Stimulated activated CD4-positive, alpha-beta T cell treated with anti-CD3 and anti-CD28 coated beads, TNF-alpha, amount 100 ng/mL, for 4 hours (primary cell): ENCODE measurements at places on chromosomes 5 and 9.

GRCh38 chr5:132291026-132291425 lies 3.2 kb upstream of the SLC22A4 start:
- DNase-seq, result no peak

DNA sequence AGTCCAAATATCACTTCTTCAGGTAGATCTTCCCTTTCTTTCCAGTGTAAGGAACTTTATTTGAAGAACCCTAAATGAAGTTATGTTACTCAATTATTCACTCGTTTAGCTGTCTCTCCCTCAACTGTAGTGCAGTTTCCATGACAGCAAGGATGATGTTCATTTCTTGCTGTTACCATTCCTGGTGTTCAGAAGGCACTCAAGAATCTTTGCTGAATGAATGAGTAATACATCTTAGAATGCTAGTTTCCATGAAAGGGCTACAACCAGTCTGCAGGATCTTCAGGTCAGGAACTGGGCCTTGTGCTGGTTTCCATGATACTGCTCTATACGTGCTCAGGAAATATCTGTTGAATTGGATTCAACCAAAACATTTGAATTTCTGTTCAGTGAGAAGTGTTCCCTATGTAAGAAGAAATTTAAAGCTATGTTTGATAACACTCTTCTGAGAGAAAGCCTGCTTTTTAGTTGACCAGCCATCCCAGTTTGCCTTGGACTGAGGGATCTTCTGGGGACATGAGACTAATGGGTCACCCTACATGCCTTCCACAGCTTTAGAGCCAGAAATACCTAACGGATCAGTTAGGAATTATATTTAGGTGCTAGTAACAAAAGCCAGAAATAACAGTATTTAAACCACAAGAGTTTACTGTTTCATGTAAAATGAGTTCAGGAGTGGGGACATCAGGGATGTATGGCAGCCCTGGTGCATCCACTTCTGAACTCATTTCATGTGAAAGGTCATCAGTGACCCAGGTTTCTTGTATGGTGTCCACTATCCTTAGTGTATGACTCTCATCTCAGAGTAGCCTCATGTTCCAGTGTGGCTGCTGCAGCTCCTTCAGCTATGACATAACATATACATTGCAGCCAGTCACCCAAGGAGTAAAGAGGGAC lies 500.1 kb upstream of the SGCD start:
- DNase-seq, result no peak

DNA sequence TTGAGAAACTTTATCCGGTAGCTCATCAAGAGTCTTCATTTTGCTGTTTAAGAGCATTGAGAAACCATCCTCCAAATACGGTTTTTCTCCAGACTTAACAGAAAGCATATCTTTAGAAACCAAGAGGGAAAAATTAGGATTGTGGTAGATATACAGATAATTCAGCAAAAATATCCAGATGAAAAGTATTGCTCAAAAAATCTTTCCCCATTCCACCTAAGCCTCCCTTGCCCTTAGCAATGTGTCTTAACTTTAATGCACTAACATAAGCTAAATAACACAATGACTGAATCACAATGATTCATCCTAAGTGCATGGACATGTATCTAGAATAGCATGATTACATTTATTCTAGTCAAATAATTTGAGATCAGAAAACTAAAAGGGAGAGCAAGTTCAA lies 130.3 kb upstream of the TARS1 start:
- DNase-seq, result no peak

DNA sequence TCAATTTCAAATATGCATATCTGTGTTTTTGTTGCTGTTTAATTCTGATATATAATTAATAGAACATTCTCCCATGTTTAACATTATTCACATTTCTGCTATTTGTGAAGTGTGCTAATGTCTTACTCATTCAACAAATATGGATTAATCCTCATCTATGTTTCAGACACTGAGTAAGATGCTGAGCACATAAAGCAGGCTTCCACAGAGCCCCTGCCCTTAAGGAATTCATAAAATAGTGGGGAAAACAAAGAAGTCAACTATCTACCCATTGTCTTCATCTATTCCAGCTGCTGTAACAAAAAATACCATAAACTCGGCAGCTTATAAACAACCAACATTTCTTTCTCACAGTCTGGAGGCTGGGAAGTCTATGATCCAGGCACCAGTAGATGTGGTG lies 333.3 kb downstream of the SEMA5A start:
- no peak for DNase-seq

DNA sequence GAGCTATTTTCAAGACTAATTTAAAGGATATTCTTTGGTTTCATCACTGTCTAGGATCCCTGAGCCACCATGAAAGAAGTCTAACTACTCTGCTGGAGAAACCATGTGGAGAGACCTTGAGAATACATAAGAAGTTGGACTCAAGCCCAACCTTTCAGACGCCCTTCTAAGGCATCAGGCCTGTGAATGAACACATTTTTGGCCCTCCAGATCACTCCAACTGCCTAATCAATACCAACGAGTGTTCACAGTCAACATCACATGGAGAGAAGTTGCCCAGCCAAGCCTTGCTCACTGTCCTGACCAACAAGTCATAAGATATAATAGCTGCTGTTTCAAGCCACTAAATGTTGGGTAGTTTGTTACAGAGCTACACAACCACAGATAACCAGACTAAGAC lies 100.7 kb downstream of the EPB41L4A start:
- DNase-seq, result no peak

DNA sequence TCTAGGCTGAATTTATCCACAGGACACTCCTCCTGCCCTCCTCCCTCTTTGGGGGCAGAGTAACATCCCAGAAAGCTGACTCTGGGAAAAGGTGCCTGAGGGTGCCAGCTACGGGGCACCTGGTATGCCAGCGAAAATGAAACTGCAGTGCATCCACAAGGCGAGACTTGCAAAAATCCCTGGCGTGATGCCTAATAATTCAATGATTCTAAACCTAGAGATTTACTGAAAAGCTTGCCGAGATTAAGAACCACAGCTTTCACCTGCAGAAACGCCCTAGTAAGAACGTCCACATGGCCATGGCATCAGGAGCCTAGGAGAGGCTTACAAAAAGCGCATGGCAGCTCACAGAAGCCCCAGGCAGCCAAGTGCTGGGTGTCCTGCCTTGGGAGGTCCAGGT lies 20.9 kb downstream of the CCNJL start:
- no peak for DNase-seq

GRCh38 chr9:121637713-121638220 lies 13.7 kb upstream of the DAB2IP start:
- DNase-seq, result no peak

DNA sequence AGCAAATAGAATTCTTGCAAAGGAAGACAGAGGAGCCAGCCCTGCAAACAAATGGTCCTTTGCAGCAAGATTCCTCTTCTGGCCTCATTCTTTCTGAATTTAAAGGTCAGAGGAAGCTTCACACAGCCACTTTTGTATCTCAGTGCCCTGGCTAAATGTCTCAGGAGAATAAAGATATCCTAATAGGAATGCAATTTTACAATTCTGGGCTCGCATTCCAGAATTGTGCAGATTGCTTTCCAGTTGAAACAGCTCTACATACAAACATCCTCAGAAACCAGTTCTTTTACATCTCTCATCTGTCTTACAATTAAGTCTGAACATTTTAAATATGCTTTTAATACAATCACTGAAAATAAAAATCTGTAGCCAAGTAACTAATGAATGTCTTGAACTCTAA lies 14.6 kb upstream of the ACOT12 start:
- no peak for DNase-seq

- DNase-seq, result no peak
Observed at GRCh38 chr5:114362197-114362976, 517 bp downstream of the KCNN2 start.

- DNase-seq, result no peak
Observed at GRCh38 chr5:172586125-172587060, 54.7 kb upstream of the NEURL1B start.

- DNase-seq, result no peak
Observed at GRCh38 chr9:120837921-120838320, 4.8 kb downstream of the PSMD5 start.
